ENCODE measurements at places on chromosomes 6 and 20.

DNA sequence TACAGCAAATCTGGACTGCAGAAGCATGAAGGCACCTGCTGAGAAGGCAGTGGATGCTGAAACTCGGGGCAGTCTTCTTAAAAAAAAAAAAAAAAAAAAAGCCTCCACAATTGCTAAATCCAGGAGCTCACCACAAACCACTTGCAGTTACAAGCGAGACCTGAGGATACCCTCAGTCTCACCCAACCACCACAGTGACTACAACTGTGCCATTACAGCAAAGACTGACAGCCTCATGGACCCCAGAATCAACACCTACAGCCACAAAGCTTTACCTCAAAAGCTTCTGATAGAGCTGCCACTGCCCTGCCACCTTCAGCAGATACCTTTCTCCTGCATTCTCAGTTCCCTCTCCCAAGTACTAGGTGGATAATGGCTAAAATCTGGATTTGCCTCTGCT lies 9.0 kb downstream of the COL21A1 start:
- DNase-seq: no peak

- no peak for DNase-seq
Observed at GRCh38 chr6:15063253-15063853, 182.5 kb upstream of the JARID2 start.

DNA sequence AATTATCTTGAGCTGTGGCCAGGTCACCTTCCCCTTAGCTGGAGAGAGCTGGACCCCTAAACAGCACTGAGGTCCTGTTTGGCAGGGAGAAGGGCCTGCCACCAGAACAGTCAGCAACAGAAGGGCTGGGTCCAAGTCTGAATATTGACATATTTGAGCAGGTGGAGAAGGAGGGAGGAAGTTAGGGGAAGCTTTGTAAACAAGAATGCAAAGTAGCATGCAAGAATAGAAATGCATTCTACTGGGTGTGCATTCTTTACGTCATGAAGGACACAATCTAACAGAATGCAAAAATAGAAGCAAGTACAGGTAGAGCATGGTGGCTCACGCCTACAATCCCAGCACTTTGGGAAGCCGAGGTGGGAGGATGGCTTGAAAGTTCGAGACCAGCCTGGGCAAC lies 100.5 kb downstream of the QRSL1 start:
- DNase-seq: no peak

DNA sequence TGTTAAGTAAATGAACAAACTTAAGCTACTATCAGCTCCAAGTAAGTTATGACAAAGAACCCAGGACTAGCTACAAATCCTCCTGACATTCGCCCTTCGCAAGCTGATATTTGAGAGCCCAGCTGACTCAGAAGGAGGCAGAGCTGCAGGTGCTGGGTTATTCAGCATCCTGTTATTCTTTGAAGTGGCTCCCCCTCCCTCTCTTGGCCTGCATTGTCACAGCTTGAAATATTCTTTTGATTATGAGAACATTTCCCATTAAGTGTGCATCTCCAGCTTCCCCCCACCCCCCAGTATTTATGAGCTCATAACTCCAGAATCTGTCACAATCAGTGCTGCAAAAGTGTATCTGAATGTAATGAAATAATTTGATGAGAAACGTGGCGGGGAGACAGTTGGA lies 78.8 kb upstream of the RALY start:
- no peak for DNase-seq

- DNase-seq: no peak
Observed at GRCh38 chr6:162854734-162855191, 127.0 kb downstream of the PACRG start.

GRCh38 chr6:38150681-38151296 lies 331.3 kb downstream of the ZFAND3 start:
- no peak for DNase-seq

- DNase-seq: no peak
Observed at GRCh38 chr20:57605045-57605444, 15.2 kb downstream of the ZBP1 start.

GRCh38 chr6:129287231-129288177 lies 404.6 kb downstream of the LAMA2 start:
- no peak for DNase-seq

GRCh38 chr6:33725222-33725621 lies 13.7 kb upstream of the UQCC2 start:
- DNase-seq: no peak

- peak; percentile 90 for DNase-seq
Observed at GRCh38 chr6:142871910-142872331, 73.1 kb downstream of the HIVEP2 start.

- no peak for DNase-seq
Observed at GRCh38 chr20:20895537-20895936, 183.1 kb upstream of the RALGAPA2 start.

DNA sequence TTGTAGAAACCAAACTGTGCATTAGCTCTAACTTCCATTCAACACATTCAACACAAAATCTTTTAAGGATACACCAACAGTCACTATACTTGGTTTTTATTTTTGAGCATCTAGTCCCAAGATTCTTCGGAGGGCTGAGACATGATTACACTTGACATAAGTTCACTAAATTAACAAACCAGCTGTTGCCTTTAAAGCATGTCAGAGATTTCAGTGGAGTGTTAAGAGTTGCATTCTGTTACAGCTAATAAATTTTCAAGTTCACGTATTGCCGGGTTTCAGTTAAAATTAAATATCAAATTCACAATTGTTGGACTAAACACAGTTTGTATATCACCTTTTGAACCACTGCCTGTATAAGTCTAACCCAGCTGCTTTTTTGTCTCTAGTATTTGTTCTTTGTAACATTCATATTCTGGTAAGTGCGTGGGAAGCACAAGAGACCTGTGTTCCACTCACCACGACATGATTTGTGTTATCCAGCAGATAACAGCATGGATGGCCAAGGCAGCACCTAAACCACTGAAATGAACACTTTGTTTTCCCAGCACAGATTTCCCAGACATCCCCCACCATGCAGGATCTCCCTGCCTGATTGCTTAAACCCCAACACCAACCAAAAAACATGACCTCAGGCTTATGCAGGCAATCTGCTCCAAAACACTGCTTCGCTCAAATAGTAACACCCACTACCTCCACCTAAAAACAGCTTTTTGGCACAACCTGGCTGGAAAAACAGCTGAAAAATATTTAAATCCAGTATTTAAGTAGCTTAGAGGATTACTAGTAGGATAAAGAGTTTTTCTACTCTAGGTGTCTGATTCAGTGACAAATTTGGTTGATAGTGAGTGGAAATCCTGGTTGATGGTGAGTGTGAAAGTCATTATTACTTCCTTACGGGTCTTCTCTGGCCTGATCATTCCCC lies 286.5 kb upstream of the NT5E start:
- DNase-seq: no peak

DNA sequence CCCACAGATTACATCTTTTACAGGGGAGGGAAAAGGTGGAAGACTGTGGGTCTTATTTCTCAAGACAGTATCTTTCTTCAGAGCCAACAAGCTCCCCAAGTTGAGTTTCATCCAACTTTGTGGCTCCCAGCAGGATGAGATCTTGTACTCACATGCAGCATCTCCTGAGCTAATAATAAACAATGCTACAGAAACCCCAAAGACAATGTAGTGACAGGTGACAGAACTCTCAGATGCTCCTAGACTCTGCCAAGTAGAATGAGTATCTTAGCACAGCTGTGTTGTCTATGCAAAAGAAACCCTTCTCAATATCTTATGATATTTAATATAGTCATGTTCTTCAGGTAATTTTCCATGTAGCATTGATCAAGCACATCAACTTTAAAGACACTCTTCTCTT lies 90.0 kb downstream of the TBX18 start:
- no peak for DNase-seq

DNA sequence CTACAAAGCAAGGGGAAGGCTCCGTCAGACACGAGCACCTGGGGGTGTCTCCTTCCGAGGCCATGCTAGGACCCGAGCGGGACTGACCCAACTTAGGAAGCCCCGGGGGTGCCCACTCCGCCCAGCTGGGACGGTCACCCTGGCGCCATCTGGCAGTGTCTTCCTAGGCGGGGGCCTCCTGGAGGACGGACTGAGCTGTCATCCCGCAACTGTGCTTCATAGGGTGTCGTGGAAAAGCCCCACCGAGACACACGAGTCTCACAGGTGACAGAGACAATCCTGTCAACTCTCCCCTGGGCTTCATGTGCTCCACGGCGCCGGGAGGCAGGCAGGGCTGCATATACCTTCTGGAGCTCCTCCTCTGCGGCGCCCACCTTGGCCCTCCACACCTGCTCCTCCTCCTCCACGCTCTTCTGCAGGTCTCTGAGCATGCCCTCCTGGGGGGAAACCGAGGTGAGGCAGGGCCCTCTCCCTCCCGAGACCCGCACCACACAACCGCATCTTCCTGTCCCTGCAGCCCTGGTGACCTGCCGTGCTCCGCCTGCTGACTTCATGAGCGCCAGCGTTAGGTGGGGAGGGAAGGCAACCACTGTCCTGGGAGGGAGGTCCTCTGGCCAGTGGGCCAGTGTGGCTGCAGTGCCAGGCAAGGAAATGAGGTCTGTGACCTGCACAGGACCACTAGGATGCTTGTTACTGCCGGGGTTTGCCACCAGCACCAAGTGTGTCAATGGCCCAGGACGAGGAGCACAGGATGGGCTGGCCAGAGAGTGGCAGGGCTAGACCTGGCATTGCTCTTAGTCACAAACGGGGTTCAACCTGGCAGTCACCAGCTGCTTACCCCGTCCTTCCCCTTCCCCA lies 50.7 kb downstream of the DSTN start:
- no peak for DNase-seq

GRCh38 chr6:2840749-2841061 lies 958 bp downstream of the SERPINB1 start:
- no peak for DNase-seq

DNA sequence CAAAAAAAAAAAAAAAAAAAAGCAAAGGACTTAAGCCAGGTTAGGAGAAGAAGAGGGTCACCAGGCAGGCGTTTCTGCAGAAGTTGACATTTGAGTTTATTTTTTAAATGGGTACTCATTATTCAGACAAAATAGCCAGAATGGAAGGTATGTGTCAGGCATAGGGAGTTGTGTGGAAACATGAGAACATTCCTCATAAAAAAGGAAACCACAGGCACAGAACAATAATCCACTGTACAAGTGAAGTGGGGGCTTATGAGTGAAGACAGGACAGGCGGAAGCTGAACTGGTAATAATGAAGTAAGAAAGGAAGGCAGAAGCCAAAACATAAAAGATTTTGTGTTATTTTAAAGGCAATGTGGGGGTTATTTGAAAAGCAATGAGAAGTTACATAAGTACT lies 104.6 kb downstream of the EPB41L2 start:
- no peak for DNase-seq

- DNase-seq: no peak
Observed at GRCh38 chr6:99364026-99364425, 14.6 kb upstream of the FAXC start.

- no peak for DNase-seq
Observed at GRCh38 chr6:114344971-114345275, 2.1 kb upstream of the HS3ST5 start.

DNA sequence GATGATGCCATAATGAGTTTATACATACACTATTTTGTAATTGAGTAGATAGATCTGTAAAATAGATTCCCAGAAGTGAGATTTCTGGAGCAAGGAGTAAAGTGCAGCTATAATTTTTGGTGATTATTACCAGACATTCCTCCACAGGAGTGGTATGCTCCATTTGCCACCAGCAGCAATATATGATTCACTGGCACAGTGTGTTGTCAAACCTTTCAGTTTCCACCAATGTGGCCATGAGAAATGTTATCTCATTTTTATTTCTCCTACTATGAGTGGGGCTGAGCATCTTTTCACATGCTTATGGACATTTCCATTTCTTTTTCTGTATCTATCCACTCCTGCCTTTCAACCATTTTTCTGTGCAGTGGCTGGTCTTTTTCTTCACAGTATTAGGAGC lies 70.5 kb downstream of the GPR63 start:
- DNase-seq: no peak

- DNase-seq: no peak
Observed at GRCh38 chr6:162203287-162203686, 524.3 kb downstream of the PRKN start.

DNA sequence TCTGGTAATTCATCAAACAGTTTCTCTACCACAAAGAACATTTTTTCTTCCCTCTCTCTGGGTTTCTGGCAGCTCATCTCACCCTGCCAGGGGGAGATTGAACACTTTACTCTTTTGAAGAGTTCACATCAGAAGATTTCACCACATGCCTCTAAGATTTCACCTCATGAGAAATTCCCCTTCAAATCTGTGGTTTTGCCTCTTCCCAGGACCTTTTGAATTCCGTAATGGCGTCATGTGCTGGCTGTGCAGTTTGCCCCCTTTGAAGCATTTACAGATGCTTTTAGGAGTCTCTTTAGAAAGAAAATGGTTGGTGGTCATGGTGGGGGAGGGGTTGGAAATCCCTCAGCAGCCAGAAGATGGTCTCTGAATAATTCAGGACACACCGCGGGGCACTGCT lies 486.1 kb downstream of the QKI start:
- DNase-seq: no peak

- DNase-seq: no peak
Observed at GRCh38 chr6:5279891-5280338, 18.6 kb downstream of the FARS2 start.

- no peak for DNase-seq
Observed at GRCh38 chr20:42775866-42776265, 413.8 kb downstream of the PTPRT start.

- no peak for DNase-seq
Observed at GRCh38 chr20:63121749-63122405, 94.1 kb downstream of the YTHDF1 start.

GRCh38 chr6:122780114-122780513 lies 598 bp downstream of the FABP7 start:
- no peak for DNase-seq

DNA sequence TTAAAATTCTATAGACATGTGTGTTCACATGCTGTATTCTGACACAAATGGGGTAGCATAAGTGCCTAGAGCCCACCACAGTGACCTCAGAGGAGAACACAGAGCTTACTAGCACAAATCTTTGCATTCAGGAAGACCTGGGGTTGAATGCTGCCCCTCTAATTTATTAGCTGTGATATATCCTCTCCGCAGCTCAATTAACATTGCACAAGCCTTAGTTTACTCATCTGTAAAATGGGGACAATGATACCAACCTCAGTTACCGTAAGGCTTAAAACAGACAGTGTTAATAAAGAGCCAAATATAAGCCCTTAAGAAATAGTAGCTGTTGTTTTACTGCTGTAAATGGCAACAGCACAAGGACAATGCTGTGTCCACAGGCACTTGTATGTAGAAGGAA lies 36.2 kb upstream of the IL17A start:
- DNase-seq: no peak

- peak; percentile 100 for DNase-seq
Observed at GRCh38 chr6:90369024-90369519, 72.4 kb upstream of the BACH2 start.

DNA sequence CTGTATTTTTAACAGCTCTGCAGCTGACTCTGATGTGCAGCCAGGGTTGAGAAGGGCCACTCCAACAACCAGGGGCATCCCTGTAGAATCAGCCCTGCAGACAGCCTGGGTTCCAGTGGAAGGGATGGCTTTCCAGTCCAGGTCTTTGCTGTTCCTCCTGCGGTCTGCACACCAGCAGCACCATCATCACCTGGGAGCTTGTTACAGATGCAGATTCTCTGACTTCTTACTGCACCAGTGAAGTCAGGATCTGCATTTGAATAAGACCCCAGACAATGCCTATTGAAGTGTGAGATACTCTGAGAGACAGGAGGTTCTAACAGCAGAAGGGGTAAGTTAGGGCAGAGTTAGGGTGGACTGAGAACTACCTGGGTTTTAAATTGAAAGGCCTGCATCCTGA lies 151.3 kb downstream of the F13A1 start:
- DNase-seq: no peak

- no peak for DNase-seq
Observed at GRCh38 chr20:64093013-64093503, 8.9 kb upstream of the LKAAEAR1 start.

All from retinal pigment epithelial cell (primary cell).